ENCODE measurements at places on chromosomes 13 and 19. TPM values are rescaled to one million over a fixed set of nuclear protein-coding genes. Genes with fewer than 3 reads are reported as not detected.

GRCh38 chr13:25847635-25848626, 203.9 kb downstream of the SHISA2 start:
- H3K27ac ChIP-seq = no peak overlapping the region
- H3K27me3 ChIP-seq = no peaks in the 10 kb centered on the region
- H3K36me3 ChIP-seq = no peaks in the 10 kb centered on the region
- no peak overlapping the region for H3K4me3 ChIP-seq
- H3K4me1 ChIP-seq = no peaks in the 10 kb centered on the region

Gene COMMD6
- total RNA-seq = 58.6 TPM

DNA sequence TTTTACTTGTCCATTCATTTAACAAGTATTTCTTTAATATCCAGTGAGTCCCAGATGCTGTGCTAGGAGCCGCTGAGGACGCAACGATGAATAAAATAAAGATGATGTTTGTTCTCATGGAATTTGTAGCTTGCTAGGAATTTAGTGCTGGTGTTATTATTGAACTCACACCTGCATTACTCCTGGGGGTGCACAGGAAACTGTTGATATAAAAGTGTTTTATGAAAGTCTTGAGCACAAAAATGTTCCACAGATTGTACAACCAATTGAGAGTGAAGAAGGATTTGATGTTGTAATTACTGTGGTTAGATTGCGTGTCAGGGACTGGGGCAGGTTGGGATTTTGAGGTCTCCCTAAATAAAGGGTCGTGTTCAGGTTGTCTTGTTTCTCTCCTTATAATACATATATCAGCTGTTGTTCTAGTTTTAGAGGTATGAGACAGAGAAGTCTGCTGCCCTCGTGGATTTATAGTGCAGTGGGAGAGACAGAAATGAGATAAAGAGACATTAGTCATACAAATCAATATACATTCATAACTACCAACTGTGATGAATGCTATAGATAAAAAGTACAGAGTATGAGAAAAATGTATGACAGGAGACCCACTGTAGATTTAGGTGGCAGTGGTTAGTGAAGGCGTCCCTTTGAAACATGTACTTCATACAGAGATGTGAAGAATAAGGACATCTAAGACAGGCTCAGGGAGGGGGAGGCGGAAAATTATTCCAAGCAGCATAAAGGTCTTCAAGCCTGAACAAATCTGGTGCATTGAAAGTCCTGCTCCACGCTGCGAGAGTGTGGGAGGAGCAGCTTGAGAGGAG, 11.3 kb downstream of the CACNG6 start:
- no peaks in the 10 kb centered on the region for H3K4me1 ChIP-seq
- H3K4me3 ChIP-seq = no peak overlapping the region
- no peaks in the 10 kb centered on the region for H3K36me3 ChIP-seq
- H3K27me3 ChIP-seq = no peaks in the 10 kb centered on the region

Gene FUT3
- total RNA-seq = not detected

DNA sequence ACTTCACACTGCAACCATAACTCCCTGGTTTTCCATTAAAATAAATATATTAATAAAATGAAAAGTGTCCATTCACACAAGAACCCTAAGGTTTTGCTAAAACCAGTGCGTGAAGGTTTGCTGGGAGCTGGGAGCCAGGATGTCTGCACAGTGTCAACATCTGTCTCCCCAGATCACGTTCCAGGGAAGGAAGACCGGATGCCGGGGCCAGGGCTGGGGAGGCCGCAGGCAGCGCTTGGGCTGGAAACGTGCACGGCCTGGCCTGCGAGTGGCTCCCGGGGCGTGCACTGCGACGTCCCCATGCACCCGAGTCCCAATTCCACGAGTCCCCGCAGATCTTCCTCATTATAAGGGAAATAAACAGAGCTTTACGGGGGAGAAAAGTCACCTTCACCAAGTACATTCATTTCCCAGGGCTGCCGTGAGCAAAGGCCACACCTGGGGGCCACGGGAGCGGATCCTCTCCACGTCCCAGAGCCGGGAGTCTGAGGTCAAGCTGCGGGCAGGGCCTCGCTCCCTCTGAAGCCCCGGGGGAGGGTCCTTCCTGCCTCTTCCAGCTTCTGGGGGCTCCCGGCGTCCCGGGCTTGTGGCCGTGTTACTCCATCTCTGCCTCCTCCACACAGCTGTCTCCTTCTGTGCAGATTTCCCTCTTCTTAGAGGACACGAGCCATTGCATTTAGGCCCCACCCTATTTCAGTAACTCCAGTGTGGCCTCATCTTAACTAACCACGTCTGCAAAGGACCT, 12.8 kb downstream of the SHC2 start:
- DNase-seq = no peak
- H3K4me1 ChIP-seq = no peaks in the 10 kb centered on the region
- no peak overlapping the region for H3K4me3 ChIP-seq
- no peaks in the 10 kb centered on the region for H3K27me3 ChIP-seq

Gene FPR3
- total RNA-seq = 7.2 TPM
